ENCODE measurements at places on chromosomes 1 and 21.

DNA sequence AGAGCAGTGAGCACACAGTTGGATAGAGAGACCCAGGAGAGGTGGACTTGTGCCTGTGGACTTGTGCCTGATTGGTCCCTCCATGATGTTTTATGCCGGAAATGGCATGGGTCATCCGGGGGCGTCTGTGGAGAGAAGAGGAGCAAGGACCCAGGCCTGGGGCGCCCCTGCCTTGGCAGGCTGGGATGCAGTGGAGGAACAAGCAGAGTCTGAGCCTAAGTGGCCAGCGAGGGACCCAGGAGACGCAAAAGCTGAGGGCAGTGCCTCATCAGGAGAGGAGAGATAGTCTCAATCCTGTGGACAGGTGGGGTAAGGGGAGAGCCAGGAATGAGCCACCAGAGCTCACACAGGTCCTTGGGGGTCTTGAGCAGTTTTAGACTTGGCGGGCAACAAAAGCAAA lies 146.9 kb downstream of the PCBP3 start:
- no peak for DNase-seq

GRCh38 chr1:94063379-94063778 lies 57.6 kb downstream of the ABCA4 start:
- peak; percentile 12 for DNase-seq

DNA sequence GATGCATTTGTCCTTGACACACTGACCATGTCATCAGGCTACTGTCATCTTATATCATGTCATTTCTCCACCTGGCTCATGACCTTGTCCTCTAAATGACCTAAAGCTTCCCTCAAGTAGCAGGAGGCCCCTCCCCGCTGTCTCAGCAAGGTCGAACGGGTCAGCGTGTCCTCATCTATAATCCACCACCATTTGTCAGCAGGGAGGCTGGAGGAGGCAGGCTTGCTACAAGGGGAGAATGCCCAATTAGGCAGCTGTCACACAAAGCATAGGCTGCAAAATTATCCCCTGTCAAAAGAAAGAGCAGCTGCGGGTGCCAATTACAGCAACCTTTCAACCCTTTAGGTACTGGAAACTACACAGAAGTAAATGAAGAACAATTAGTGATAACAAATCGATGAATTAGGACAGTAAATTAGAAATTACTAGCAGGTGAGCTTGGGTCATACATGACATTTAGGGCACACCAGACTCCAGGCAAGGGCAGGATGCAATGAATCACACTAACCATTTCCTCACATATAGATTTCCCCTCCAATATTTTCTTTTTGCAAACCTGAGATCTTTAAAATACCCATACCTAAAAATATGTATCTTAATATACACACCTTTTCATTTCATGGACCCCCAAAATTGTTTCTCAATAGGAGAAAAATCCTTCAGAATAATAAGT lies 61.2 kb downstream of the NRIP1 start:
- no peak for DNase-seq

GRCh38 chr1:185463433-185463832 lies 146.4 kb upstream of the IVNS1ABP start:
- DNase-seq, result no peak

GRCh38 chr1:219555031-219555692 lies 57.7 kb downstream of the ZC3H11B start:
- DNase-seq, result no peak

- no peak for DNase-seq
Measured at GRCh38 chr1:222632749-222633148, 14.9 kb downstream of the MIA3 start.

DNA sequence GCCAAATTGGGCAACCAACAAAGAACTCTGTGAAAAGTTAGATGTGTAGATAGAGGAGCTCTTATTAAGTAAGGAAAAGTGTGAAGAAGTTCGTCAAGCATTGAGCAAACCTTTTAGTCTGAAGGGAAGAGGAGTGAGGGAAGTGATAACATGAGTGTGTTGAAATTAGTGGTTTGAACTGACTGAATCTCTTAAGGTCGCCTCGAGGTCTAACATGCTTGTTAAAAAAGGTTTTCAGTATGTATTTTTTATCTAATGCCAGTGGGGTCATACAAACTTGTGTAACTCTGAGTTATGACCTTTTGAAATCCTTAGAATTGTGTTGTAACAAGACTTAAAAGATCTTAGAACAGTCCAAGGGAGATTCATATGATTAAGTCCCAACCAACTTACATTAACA lies 34.1 kb downstream of the SOAT1 start:
- DNase-seq, result peak; percentile 12

- DNase-seq, result no peak
Measured at GRCh38 chr1:241695246-241696171, 43.4 kb downstream of the WDR64 start.

GRCh38 chr1:150582371-150582770 lies 3.0 kb upstream of the MCL1 start:
- no peak for DNase-seq

- DNase-seq, result no peak
Measured at GRCh38 chr1:181789395-181789794, 272.1 kb downstream of the ZNF648 start.

GRCh38 chr1:23184212-23184934 lies 15.7 kb upstream of the LUZP1 start:
- peak; percentile 61 for DNase-seq

- DNase-seq, result peak; percentile 25
Measured at GRCh38 chr1:186618401-186619170, 61.6 kb downstream of the PTGS2 start.

DNA sequence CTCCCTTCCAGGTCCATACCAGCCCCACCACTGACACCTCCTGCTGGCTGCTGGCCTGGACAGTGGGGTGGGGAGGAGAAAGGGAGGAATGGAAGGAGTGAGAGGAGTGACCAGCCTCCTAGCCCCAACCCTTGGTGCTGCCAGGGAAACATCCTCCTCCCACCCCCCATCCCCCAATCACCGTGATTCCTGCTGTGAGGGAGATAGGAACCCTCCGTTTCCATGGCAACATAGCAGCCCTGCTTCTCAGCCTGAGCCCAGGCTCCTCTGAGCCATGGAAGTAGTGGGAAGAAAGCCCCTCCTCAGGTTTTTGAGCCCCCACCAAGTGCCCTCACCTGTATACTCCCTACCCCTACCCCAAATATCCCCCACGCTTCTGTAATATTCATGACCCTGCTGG lies 44.4 kb upstream of the SCMH1 start:
- no peak for DNase-seq

DNA sequence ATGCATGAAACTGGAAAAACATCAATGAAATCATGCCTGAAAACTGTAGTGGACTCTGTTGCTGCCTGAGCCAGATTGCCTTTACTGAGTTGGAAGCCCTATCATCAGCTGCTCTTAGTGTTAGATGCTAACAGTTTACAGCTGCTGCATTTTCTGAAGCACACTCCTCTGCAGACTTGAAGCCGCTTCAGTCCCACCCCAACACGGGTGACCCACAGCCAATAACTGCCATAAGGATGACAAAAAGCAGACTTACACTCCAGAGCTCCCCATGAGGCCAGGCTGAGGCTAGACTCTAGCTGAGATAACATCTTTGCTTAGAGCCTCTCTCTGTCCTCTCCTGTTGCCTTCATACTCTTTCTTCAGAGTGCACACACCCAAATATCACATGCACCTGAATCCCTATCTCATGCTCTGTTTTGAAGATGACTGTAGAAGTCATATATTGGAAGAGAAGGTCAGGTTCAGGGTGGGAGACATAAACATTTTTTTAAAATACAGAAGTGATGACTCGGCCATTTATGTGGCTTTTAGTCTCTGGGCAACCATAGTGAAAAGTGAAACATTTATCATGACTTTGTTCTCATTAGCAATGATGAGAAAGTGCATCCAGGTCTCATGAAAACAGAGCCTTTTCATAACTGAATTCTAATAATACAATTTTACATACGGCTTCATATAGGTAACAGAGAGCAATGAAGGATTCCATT lies 161.0 kb downstream of the KCNK2 start:
- no peak for DNase-seq

GRCh38 chr1:25118546-25118945 lies 113.8 kb downstream of the SYF2 start:
- no peak for DNase-seq

GRCh38 chr1:82875170-82875569 lies 1074.4 kb downstream of the ADGRL2 start:
- no peak for DNase-seq

DNA sequence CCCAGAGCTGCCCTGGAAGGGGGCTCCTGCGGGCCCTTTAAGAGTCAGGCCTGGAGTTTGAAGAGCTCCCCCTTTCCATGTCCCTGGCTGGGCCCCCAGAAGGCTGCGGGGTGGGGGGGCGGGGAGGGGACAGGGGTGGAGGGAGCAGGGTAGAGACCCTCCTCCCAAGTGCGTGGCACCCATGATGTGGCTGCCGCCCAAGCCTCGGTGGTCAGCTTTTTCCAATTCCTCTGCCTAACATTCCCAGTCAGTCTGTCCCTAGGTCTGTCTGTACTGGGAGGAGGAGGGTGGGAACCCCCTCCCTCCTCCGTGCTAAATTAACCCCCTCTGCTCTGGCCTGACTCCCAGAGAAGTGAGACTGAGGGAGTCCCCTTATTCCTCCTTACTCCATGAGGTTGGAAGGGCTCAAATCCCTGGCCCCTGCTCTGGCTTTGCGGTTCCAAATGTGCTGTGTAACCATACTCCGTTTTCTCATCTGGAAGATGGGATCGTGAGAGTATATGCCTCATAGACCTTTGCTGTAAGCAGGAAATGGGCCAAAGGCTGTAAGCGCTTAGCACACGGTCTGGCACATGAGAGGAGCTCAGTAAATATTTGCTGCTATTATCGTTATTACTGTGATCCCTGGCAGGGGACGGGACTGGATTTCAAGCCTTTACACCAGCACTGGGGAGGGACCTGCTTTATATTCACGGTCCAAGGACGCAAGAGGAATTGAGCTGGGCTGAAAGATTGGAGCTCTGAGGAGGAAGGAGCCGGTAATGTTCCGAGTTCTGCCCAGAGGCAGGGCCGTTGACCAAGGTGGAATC lies 658 bp upstream of the COL16A1 start:
- no peak for DNase-seq

GRCh38 chr1:19412654-19413053 lies 72.7 kb downstream of the CAPZB start:
- no peak for DNase-seq

- no peak for DNase-seq
Measured at GRCh38 chr1:202270871-202271326, 70.8 kb downstream of the UBE2T start.

- no peak for DNase-seq
Measured at GRCh38 chr1:244219802-244220201, 168.7 kb downstream of the ZBTB18 start.

- peak; percentile 90 for DNase-seq
Measured at GRCh38 chr1:155247667-155248553, 7.4 kb downstream of the ENTREP3 start.

DNA sequence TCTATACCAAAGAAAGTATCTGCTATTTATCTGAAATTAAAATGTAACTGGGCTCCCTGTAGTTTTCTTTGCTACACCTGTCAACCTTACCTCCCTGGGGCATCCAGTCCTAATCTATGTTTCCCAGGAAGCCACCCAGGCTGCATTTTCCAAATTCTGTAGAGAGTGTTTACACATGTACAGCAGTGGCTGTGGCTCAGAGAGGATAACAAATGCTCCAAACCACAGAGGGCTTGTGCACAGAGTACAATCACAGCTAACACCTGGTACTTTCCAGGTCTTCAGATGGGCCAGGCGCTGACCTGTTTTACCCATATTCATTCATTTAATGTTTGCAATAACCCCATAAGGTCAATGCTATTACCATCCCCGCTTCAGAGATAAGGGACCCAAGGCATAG lies 146.5 kb upstream of the TNR start:
- DNase-seq, result no peak

DNA sequence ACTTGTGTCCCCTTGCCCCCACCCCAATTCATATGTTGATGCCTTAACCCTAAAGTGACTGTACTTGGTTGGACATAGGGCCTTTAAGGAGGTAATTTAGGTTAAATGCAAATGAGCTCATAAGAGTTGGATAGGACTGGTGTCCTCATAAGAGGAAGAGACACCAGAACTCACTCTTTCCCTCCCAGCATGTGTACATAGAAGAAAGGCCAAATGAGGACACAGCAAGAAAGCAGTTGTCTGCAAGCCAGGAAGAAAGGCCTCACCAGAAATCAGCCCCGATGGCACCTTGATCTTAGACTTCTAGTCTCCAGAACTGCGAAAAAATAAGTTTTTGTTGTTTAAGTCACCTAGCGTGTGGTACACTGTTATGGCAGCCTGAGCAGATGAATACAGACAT lies 45.5 kb downstream of the RAB3GAP2 start:
- no peak for DNase-seq

DNA sequence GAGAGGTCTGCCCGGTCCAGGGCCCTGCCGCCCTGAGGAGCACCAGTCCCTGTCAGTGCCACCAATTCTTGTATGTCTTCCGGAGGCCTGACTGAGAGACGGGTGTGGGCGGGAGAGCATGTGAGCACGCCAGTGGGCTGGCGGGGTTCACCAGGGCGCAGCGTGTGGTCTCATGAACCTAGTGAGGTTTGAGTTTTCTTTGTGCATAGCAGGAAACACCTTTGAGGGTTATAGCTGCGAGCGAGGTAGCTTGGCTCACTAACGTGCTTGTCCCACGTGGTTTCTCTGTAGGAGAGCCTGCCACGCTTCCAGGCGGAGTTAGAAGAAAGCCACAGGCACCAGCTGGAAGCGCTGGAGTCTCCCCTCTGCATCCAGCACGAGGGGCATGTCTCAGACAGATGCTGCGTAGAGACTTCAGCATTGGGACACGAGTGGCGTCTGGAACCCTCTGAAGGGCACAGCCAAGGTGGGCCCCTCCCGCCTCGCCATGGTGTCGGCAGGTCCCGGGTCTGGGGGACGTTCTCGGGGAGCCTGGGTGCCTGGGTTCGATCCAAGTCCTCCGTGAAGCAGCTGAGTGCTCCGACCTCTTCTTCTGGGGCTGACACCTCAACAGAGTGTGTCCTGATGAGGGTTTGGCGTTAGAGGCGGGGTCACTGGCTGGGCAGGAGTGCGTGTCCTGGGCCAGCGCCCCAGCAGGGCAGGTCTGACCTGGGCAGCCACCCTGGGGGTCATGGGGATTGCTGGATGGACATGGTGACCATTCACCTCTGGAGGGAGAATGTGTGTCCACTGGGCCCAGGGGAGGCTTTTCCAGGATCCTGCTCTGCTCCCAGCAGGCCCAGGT lies 31.4 kb downstream of the PCNT start:
- no peak for DNase-seq

DNA sequence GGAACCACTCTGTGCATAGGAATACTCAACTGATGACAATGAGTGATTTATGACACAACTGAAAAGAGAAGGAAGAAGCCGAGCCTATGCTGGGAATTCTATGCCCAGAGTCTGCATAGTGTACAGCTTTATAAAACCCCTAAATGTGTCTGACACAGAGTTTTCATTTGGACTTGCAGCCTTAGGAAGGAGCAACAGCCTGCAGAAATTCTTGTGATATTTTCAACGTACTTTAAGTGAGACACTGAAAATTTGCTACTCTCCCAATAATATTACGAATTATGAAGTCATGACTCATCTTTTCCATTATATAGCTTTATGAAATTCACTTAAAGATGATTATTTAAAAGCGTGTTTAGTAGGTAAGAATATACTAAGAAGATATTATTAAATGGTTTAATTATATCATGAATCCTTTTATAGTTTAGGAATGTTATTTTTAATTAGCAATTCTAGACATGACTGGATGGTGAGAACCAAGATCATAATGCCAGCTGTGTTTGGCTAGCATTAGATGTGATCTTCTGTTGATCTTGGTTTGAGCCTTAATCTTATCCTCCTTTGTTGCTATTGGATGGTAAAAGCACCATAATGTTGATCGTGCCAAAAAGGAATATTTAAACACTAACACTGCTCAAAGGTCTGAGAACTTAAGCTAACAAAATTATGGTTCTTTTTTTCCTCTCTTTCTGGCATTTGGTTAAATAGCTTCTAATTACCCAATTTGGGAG lies 785.1 kb upstream of the ADGRL4 start:
- DNase-seq, result no peak
